ENCODE measurements at places on chromosomes 5 and 9.

DNA sequence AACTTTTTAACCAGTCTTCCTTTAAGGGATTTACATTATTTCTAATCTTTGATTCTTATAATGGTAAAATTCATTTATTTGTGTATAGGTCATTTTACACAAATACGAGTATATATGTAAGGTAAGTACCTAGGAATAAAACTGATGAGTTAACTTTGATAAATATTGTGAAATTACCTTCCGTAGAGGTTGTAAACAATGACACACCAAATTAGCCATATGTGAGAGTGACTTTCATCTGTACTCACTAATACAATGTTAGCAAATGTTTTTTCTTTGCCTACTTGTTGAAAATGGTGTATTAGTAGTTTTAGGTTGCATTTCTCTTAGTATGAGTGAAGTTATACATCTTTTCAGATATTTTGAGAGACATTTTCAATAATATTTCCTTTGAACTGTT, 42.6 kb upstream of the TSLP start:
- DNase-seq: no peak

GRCh38 chr9:95107001-95107749, 210.3 kb downstream of the FANCC start:
- DNase-seq: no peak

DNA sequence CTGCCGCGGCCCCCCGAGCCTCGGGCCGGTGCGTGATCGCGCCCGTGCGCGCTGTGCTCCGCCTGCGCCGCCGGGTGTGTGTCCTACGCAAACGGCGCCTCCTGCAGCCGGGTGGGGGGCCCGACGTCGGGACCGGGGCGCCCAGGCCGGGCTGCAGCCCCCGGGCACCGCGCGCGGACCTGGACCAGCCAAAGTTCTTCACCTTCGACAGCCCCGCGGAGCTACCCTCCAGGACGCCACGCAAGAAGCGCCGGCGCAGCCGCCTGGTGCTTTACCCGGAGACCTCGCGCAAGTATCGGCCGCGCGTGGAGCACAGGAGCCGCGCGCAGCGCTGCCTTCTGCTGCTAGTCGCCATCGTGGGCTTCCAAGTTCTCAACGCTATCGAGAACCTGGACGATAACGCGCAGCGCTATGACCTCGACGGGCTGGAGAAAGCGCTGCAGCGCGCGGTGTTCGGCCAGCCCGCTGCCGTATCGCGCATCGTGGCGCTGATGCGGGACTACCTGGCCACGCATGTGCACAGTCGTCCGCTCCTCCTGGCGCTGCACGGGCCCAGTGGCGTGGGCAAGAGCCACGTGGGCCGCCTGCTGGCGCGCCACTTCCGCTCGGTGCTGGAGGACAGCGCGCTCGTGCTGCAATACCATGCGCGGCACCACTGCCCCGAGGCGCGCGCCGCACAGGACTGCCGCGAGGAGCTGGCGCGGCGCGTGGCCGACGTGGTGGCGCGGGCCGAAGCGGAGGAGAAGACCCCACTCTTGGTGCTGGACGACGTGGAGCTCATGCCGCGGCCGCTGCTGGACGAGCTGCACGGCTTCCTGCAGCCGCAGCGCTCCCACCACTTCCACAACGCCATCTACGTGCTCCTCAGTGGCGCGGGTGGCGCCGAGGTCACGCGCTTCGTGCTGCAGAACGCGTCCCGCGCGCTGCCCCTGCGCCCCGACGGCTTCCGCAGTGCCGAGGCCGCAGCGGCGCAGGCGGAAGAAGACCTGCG, 1.5 kb downstream of the TOR4A start:
- DNase-seq: no peak

DNA sequence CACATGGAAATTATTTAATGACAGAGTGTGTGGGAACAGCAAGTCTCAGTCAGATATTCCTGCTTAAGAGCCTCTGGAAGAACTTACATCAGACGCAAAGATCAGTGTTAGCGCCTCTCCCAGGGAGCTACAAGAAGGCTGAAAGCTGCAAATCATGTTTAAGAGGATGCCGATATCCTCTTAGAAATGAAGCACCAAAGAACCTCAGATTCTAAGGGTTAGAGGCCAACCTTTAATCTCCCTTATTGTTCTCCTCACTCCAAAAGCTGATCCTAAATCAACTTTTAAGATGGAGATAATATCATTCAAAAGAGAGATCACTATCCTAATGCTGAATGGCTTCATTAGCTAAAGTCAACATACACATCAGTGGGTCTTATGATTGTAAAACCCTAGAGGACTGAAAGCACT, 160.6 kb downstream of the NFIB start:
- no peak for DNase-seq

GRCh38 chr5:22593592-22593991, 259.6 kb downstream of the CDH12 start:
- no peak for DNase-seq

DNA sequence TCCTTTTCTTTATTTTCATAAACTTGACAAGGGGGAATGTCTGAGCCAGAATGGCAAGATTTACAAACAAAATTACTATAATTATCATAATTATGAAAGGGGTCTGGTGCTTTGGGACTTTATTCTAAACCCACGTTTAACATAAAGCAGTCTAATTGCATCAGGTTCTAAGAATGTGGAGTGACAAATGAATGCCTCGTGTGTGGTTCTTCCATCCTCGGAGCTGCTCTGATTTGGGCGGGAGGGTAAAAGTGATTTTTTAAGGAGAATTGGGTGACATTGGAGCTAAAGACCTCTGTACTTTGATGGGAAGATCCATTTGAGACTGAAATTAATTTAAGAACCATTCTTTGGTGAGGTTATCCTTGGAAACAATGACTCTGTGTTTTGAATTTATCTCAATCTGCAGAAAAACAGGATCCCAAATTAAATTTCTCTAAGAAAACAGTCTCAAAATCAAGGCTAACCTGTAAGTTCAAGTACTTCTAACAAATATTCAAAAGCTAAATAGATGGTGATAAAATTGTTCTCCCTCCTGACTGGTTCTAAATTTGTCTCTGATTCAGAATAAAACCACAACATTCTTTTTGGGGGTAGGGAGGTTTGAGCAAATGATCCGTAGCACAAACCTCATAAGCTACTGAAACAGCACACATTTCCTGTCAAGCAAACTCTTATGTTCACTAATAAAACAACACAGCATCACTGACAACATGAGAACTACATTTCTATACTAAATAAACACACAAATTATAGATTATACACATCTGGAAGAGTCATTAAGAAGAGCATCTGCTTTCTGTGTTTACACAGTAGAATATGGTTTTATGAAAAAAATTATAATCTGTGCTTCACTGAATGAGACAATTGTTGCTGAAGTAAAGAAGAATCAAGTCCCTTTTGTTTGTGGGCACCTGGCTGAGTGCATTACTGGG, 85.5 kb downstream of the DCP2 start:
- no peak for DNase-seq

- no peak for DNase-seq
Observed at GRCh38 chr5:14671414-14671813, 6.9 kb downstream of the OTULIN start.

DNA sequence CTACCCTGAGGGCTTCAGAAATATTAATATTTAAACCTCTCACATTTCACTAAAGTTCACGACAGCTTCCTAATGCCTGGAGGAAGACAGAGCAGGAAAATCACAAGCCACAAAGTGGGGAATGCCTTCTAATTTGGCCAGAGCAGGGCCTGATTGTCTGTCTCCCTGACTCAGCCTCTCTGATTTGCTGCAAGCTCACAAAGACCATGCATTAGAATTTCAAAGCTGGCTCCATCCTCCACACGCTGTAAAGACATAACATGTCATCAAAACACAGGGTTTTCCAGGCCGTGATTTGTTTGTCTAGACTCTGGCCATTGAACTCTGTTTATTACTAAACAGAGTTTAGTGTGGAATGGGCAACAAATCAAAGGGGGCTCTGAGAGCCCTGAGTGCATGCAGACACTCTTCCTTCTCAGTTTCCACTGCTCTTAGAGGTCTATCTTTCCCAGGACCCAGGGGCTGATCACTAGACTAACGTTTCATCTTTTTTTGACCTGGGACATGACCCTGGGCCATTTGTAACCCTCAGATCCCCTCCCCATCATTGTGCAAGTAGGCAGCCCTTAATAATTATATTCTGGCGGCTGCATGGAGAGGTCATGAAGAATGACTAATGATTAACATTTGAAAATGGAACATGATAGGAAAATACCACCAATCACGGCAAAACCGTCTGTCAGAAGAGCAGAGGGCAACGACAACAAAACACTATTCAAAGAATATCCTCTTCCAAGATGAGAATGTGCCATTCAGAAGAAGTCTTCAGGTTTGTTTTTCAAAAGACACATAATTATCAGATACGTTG, 140.2 kb downstream of the ENC1 start:
- no peak for DNase-seq

GRCh38 chr9:120677965-120678364, 36.3 kb downstream of the MEGF9 start:
- DNase-seq: no peak

DNA sequence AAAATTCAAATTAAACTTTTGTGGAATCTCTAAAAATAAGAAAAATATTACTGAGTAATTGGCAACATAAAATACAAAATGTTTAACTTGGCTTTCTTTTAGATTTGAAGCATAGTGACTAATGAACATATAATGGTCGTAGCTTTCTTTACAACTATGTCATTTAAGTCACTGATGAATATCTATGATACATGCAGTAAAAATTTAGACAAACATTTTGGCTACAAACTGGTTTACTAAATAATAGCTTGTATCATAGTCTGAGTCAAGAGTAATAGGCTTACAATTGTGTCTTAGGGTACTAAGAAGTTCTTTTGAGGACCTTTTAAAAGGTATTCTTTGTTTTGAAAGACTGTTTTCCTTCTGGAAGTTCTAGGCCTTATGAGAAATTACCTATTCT, 2.0 kb upstream of the APC start:
- DNase-seq: no peak

- peak; percentile 17 for DNase-seq
Observed at GRCh38 chr5:179166886-179167841, 107.0 kb downstream of the ZNF354C start.

DNA sequence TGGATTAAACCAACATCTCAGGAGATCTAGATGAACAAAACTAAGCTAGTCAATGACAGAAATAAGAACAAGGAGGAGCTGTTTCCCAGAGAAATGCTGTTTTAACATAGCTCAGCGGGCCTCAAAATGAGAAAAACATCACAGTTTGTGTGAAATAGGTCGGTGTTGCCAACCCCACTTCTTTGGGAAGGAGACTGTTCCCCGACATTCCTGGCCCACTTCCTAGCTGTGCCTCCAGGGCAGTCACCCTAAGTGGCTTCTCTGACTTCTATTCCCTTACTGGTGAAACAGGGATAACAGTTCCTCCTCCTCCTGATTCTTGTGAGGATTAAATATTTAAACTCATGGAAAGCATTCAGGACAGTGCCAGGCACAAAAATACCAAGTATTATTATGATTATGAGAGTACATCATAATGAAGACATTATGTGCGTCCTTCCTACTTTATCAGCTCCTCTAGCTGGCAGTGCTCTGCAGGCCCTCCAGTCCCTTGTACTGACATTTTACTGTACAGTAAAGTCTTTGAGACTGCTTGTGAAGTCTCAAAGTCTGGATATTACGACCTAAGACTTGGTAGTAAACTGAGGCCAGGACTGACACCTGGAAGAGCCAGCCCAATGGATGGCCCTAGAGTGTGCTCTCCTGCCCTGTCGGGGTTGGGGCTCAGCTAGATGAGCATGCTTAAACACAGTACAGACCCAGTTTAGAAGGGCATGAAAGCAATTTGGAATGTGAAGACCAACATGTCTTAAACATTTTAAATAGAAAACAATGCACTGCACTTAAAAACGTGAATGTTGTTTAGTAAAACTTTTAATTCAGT, 7.3 kb downstream of the ISCA1 start:
- no peak for DNase-seq

Data from Caco-2 (cell line).